ENCODE measurements at places on chromosomes 2 and 18. TPM values are rescaled to one million over a fixed set of nuclear protein-coding genes. Genes with fewer than 3 reads are reported as not detected.

DNA sequence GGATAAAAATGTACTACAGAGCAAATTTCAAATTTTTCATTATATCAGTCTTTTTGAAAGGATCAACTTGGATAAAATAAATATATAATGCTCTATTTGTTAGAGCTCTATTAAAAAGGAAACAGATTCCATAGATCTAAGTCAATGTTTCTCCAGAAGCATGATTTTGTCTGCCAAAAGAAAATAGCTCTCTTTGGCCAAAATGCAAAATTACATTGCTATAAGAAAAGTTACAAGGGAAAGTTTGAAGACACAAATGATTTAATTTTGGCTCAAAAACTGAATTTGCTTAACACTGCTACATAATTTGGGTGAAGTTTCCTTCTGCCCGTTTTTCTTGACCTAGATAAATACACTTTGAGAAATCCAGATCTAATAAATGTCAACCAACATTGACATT is 15.7 kb downstream of the C2orf69 start:
- DNase-seq: no peak

DNA sequence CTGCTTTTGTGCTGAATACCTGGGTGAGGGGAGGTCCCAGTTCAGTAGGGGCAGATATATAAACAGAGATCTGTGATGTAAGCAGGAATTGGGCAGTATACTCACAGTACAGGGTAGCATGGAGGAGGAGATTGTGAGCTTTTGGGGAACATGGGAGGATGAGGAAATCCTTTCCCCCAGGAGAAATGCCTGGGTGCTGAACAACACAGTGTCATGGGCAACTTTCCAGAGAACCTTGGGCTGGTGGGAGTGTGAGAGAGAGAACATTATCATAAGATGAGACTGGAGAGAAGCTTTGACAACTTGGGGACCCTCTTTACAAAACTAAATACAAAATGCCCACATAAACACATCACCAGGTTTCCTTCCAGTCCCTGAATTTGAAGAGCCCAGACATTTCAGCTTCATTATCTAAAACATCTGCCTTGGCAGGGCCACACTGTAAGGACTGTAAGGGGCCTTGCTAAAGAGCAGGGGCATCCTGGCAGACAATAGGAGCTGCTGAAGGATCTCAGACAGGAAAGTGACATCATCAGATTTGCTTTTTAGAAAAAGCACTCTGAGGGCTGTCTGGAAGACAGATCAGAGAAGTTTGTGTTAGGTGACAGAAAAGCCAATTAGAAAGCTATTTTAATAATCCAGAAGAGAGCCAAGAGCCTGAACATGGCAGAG is 303.1 kb upstream of the FBXO11 start:
- DNase-seq: peak; percentile 67

DNA sequence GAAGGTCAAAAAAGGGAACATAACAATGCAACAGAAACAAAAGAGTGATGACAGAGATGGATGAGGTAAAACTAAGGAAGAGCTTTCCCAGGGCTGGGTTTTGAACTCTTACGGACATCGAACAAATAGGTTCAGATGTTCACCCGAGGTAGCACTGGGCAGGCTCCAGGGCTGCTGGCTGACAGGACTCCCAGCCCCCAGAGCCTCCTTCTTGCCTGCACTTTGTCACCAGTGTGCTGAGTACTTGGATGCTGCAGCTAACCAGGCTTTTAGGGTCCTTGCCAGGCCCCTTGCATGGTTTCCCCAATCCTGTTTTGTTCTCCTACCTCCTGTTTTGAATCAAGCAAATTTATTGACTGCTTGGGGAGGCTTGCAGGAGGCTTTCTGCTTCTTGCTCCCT is 322.9 kb downstream of the DYSF start:
- DNase-seq: no peak

- DNase-seq: no peak
Measured at GRCh38 chr2:230927711-230928341, 2.8 kb upstream of the GPR55 start.

DNA sequence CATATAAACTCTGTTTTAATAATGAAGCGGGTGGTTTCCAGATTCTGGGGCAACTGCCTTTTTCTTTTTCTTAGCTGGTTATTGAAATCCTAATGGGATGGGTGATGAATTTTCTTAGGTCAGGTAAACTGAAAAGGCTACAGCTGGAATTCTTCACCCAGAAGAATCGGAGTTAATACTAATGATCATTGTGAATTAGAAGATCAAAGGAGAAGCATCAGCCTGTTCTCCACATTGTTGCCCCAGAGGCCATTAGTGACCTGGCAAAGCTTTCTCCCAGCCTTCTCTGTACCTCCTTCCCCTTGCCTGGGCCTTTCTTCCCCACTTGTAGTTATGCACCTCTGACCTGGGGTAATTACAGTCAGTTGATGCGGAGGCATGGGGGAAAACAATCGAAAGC is 82.8 kb downstream of the MEIS1 start:
- no peak for DNase-seq

DNA sequence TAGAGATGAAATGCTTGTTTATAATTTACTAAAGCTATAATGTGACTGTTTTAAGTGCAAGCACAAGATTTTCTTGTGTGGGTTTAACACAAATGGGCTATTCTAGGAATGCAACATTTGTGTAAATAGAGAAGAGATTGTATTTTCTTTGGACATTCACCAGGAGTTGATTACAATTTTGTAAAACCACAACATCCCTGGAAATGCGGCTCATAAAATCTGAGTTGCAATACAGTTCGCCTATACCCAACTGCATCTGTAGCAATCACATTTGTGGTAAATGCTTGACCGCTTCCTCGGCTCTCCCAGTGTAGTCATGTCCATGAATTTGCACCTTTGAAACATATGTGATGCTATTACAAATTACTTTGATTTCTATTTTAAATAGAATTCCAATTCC is 348.7 kb upstream of the CDH20 start:
- DNase-seq: no peak

- DNase-seq: no peak
Measured at GRCh38 chr18:56258178-56258577, 380.2 kb downstream of the TXNL1 start.

DNA sequence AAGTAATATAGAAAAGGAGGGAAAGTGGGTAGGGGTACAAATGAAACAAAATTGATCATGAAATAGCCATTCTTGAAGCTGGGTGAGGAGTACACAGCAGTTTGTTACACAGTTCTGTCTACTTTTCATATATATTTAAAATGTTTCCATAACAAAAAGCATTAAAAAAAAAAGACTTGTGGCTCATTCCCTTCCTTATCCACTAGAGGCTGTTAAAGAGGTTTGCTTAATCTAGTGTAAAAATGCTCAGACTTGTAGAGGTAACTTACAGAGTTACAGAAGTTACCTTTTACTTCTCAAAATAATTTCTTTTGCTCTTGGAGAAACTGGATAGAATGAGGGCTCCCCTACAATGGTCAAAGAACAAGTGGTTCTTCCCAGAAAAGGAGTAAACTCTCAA is 8.1 kb upstream of the WIPF1 start:
- no peak for DNase-seq

DNA sequence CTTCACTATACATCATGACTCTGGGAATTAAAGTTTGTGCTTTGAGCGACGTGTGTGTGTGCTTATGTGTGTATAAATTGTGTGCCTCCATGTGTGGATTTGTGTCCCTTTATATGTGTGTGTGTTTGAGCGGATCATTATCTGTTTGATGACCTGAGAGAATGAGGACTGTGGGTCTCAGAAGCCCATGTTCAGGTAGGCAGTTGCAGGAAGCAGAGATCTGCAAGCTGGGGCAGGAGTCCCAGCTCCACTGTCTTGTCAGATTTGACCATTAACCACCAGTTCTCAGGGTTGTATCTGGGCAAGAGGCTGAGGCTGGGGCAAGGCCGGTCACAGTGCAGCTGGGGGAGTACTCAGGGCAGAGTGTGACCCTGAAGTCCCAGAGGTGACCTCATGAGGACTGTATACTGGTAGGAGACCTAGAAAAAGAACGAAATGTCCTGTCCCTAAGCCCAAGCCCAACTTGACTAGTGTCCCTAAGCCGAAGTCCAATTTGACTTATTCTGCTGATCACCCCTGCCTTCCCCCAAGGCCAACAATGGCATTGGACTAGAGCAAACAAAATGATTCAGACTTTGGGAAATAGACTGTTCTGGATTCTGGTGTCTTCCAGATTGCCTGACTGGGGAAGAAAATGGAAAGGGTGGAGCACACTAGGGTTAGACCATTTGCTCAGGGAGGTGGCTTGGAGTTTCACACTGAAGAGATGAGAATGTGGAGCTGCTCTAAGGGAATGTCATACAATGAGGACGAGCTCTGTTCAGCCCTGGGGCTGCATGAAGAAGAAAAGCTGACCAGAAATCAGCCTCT is 28.1 kb downstream of the RHOB start:
- DNase-seq: no peak

DNA sequence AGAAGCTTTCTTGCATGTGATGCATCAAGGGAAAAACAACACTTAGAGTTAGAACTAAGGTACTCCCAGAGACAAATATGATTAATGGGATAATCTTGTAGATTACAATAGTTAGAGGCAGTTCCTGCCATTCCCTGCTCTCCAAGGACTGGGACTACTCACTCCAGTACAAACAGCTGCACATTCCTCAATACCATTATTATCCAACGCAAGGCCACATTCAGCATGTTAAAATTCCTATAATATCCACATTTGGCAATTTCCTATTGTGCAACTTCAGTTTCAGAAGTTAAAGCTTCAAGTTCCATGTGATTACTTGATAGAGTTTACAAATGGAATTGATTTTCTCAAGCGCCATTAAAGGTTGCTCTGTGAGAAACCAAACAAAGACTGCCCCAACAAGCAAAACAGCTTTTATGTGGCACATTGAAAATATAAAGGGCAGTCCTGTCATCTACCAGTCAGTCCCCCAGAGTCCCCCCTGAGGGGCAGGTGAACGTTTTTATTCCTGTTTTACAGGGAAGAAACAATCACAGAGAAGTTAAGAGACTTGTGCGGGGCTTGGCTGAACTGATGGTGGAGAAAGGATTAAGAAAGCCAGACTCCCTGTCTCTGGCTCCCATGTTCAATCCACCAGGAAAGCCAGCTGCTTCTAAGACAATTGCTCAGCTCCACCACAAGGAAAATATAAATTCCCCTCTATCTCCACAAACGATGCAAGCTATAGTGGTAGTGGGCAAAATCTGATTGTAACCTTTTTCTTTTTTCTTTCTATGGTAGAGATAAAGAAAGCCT is 72.6 kb downstream of the TXNL1 start:
- peak; percentile 31 for DNase-seq

DNA sequence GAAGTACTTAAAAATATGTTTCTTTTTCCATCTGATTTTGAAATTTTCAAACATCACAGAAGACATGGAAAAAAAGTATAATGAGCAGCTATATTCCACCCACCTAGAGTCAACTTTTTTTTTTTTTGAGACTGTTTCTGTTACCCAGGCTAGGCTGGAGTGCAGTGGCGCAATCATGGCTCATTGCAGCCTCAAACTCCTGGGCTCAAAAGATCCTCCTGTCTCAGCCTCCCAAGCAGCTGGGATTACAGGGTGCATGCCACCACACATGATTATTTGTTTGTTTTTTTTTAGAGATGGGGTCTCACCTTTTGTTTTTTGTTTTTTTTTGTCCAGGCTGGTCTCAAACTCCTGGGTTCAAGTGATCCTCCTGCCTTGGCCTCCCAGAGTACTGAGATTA is 26.6 kb upstream of the UGGT1 start:
- DNase-seq: no peak

- peak; percentile 20 for DNase-seq
Measured at GRCh38 chr2:152335726-152336118, 748 bp downstream of the FMNL2 start.

GRCh38 chr2:120430957-120431356 is 85.0 kb downstream of the INHBB start:
- DNase-seq: no peak

- DNase-seq: no peak
Measured at GRCh38 chr2:239033801-239034560, 186.1 kb downstream of the TWIST2 start.

DNA sequence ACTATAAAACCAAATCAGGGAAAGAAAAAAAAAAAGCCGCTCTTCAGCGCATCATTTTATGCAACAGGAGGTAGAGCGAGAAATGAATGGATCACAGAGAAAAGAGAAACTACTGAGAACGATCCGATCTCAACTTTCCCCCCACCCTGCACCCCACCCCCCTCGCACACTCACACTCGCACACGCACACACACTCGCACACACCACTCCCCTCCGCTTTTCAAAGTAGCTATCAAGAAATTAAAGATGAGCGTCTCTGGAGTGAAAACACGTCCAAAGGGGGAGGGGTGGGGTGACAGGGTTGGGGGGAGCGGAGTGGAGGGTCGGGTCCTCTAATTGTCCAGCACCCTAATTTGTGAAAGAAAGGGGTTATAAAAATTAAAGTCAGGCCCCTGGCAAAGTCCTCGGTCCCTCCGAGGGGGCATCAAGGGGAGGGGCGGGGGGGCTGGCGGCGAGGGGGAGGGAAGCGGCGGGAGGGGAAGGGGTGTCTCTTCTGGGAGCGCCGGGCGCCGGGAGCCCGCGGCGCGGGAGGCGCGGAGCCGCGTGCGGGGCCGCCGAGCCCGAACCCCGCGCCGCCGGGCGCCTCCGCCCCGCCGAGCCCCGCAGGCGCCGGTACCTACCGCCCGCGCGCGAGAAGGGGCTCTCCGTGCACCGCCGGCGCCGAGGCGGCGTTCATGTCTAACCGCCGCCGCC is 428 bp downstream of the TCF4 start:
- no peak for DNase-seq

DNA sequence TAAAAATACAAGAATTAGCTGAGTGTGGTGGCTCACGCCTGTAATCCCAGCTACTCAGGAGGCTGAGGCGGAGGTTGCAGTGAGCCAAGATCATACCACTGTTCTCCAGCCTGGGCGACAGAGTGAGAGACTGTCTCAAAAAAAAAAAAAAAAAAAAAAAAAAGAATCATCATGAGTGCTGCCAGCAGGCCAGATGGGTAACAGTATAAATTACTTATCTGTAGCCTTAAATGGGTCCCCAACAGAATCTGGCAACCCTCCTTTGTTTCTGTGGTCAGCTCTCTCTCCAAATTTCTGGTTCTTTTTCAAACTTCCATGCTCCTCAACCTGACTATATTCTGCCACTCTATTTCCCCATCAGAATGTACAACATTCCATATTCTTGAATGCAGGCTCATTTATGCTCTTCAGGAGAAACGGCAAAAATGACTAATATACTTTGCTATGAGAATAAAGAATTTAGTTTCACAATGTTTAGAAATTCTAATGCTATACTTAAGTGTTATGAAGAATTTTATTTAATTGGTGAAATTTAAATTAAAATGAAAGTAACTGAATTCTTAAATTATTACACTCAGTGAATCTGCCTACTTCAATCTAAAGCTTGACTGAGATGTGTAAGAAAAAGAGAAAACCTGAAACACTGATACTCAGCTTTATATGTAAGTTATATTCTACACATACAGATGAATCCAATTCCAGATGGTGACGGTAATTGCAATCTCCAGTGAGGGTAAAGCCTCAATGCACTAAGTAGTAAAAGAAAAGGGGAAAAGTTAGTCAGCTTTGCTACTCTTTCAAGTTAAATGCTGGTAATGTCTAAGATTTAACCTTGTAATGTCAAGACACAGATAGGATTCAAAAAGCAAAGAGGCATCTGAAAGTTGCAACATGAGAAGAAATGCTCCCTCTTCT is 24.8 kb downstream of the LPIN2 start:
- peak; percentile 46 for DNase-seq

GRCh38 chr2:170163411-170164065 is 14.4 kb upstream of the MYO3B start:
- no peak for DNase-seq

The PHOSPHO2 gene
- 1.2 TPM for total RNA-seq

The SIX3 gene
- not detected for total RNA-seq

The NIF3L1 gene
- total RNA-seq: 38.6 TPM

The ZNF521 gene
- 0.10 TPM for total RNA-seq

Measured in foreskin keratinocyte (primary cell).